Jurkat, Clone E6-1 (cell line): ENCODE measurements at places on chromosomes 16 and 17.

- no peak for DNase-seq
These were observed 30.4 kb downstream of the RPH3AL start for GRCh38 chr17:322006-322780.

DNA sequence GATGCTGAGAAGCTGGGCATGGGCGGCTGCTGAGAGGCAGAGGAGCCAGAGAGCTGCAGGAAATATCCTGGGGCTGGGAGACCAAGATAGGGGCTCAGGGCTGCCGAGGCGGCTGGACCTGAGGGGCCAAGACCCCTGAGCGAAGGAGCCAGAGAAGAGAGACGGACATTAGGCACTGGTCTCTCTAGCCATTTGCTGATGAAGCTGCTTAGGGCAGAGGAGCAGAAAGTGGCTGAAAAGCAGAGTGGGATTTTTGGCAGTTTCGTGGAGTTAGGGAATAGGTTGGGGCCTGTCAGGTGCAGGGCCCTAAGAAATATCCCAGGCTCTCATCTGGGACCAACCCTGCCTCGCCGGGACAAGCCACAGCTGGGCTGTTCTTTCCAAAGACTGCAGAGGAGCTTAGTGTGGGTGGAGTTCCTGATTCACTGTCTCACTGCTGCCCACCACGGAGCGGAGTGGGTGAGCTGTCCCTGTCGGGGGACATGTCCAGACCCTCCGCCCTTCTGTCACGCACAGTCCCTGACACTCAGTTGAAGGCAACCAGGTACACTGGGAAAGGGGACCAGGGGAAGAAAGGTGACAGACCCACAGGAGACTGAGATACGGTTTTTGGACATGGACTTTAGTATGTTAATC, 11.3 kb upstream of the DNASE1 start:
- no peak for DNase-seq

- DNase-seq, result no peak
These were observed 33.8 kb downstream of the MARCHF10 start for GRCh38 chr17:62774338-62774737.

GRCh38 chr16:68445458-68445857, 2.9 kb downstream of the SMPD3 start:
- DNase-seq, result peak; percentile 52

DNA sequence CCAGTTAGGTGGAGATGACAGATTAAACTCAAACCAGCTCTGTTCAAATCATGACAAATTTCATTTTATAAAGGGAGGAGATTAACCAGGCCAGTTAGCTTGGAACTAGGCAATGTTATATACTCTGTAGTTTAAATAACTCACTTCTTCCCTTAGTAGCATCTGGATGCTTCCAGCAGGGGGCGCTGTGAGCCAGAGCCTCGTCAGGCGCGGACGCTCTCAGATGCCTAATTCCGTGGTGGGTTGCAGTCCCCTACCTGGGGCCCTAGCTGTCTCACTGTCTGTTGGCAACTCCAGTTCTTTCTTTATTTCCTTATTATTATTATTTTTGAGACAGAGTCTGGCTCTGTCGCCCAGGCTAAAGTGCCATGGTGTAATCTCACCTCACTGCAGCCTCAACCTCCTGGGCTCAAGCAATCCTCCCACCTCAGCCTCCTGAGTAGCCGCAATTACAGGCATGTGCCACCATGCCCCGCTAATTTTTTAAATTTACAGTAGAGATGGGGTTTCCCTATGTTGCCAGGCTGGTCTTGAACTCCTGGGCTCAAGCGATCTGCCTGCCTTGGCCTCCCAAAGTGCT, 17.3 kb upstream of the WFDC1 start:
- peak; percentile 50 for DNase-seq

DNA sequence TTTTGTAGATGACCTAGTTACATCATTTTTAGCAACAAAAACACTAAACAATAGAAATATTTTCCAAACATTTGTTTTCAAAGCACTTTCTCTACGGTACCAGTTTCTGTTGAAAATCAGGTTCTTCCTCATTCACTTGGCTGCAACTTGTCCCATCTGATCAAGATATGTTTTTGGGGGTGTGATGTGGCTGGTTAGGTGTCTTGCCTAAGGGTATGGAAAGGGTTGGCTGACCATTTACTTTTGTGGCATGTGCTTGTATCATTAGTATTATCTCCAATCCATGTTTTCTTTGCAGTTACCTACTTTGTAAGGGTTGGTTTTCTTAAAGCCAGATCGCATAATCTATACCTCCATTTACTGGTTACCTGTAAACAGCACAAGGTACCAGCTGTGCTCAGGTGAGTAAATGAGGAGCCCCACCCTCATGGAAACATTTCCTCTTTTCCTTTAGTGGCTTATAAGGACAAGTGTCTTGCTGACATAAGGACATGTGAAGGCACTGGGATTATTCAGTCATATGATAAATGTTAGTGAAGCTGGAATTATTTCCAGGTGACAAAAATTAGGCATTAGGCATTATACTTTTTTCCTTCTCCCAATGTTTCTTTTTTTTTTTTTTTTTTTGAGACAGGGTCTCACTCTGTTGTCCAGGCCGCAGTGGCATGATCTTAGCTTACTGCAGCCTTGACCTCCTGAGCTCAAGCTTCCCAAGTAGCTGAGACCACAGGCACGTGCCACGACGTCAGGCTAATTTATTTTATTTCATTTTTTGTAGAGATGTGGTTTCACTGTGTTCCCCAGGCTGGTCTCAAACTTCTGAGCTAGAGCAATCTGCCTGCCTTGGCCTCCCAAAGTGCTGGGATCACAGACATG, 162.0 kb downstream of the CCDC182 start:
- DNase-seq, result no peak

GRCh38 chr17:43745541-43745940, 13.1 kb downstream of the SOST start:
- DNase-seq, result no peak

DNA sequence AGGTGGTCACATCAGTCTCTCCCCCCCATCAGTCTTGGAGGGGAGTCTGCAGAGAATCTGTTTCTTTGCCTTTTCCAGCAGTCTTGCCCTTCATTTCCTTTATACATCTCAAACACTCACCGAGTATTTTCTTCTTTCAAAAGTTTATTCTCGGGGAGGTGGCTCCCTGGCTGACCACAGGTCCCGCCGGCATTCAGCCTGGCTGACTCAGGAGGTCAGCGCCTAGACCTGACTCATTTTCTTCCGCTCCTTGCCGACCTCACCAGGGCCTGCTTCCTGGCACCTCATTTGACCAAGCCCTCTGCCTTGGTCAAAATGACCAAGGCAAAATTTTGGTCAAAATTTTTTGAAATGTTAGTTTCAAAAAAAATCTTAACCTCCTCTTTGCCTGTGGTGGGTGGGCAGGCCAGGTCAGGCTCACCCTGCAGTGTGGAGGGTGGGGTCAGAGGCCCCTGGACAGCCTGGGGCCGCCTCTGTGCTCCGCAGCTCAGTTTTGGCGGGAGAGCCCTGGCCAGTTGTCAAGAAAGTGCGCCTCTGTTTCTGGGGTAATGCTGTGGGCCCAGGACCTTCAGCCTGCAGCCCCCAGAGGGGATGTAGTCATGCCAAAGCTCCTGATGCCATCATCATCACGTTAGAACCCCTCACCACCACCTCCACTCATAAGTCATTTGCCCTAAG, 165.6 kb downstream of the SPECC1 start:
- DNase-seq, result no peak

DNA sequence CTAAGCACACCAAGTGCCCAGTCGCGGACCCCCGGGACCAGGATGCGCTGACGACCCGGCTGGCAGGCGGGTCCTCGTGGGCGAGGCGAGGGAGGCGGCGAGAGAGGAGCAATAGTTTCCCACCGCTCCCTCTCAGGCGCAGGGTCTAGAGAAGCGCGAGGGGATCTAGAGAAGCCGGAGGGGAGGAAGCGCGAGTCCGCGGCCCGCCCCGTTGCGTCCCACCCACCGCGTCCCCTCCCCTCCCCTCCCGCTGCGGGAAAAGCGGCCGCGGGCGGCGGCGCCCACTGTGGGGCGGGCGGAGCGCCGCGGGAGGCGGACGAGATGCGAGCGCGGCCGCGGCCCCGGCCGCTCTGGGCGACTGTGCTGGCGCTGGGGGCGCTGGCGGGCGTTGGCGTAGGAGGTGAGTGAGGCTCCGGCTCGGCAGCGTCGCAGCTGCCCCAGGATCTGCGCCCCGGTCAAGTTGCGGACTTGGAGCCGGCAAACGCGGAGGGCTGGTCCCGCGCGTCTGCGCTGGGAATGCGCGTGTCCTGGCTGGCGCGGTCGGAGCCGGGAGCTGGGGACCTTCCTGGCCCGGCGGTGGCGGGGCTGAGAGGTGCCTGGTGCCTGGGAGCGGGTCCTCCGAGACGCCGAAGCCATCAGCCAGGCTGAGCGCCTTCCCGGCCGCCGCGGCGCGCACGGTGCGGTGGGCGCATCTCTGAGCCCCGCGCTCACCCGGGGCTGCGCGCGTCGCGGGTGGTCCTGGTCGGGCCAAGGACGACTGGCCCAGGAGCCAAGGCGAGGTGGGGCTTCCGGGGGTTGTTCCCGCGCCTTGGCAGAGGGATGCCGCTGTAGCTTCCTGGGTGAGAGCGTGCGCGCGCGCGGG, at the start of gene ITGB3:
Gene ITGB3, plus strand, starts transcription at position 287 of the 862 bp plus-strand sequence. Its CDS starts 35 bp downstream, at position 322.
- DNase-seq, result peak; percentile 37

DNA sequence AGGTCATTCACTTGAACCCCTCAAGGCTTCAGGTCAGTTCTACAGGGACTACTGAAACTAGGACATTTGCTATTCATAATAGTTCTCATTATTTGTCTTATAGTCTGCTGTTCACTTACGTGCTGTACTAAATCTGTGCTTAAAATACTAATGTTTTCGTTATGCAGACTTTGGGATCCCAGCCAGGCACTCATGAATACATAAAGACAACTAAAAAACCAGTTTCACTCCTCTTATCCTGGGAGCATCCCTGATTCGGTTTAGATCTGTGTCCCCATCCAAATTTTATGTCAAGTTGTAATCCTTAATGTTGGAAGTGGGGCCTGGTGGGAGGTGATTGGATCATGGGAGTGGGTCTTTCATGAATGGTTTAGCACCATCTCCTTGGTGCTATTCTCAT, 1291.8 kb downstream of the CDH11 start:
- no peak for DNase-seq

GRCh38 chr17:73838815-73839214, 194.6 kb upstream of the SDK2 start:
- no peak for DNase-seq

GRCh38 chr16:78551487-78552085, 452.1 kb downstream of the WWOX start:
- DNase-seq, result peak; percentile 45

GRCh38 chr17:75645889-75646637, 12.8 kb downstream of the SMIM5 start:
- DNase-seq, result peak; percentile 10

GRCh38 chr16:69820926-69821541, 58.9 kb downstream of the WWP2 start:
- DNase-seq, result no peak

- DNase-seq, result no peak
These were observed 143.1 kb upstream of the SDK2 start for GRCh38 chr17:73787076-73788059.

GRCh38 chr16:74447578-74447977, 26.3 kb upstream of the CLEC18B start:
- DNase-seq, result no peak

DNA sequence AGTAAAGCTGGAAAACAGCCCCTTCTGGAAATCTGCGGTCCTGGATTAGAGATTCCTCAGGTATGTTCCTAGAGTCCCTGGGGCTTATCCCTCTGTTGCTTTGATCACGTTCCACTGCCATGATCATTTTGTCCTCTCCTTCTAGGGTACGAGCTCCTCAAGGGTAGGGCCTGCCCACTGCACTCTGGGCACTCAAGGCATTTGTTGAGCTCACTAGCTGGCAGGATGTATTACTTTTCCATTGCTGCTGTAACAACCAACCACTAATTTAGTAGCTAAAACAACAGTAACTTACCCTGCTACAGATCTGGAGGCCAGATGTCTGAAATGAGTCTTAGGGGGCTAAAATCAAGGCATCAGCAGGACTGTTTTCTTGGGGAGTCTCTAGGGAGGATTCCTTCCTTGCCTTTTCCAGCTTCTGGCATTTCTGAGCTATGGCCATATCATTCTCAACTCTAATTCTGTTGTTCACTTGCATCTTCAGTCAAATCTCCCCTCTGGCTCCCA, 65.7 kb downstream of the ARSG start:
- DNase-seq, result no peak

DNA sequence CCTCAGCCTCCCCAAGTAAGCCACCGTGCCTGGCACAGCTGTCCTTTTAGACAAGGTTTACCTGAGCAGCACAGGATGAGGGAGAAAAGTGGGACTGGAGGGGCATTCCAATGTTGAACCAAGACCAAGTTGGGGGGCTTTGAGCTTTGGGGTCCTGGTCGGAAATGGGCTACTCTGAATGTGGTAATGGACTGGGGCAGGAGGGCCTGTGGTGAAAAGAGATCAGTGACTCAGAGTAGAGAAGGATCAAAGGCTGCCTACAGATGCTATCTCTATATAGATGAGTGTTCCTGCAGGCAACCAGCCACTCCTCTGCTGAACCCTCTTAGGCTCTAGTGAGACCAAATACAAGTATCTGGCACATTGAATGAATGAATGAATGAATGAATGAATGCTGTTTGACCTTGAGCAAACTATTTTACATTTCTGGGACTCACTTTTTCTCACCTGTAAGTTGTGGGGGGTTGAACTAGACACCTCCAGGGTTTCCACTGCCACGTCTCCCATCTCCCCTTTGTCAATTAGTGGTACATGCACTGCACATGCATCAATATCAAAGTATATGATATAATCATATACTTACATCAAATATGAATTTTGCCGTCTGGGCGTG, 26.3 kb upstream of the ETV4 start:
- no peak for DNase-seq

DNA sequence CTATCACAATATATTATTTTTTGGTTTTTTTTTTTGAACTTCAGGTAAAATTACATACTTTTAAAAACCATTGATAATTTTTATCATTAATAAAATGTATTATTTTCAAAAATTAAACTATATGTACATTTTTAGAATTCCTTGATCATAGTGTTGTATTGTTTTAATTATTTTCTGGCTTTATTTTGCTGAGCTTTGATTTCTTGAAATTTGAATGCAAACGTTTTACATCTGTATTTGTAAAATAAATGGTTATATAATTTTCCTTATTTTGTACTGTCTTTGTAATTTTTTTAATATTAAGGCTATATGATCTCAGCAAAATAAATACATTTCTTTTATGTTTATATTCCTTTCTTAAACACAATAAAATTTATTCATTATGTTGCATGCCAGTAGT, 125.6 kb downstream of the KIF2B start:
- DNase-seq, result no peak

GRCh38 chr17:78442648-78443218, 64.3 kb downstream of the PGS1 start:
- DNase-seq, result no peak

GRCh38 chr16:88953003-88953690, 23.9 kb downstream of the CBFA2T3 start:
- DNase-seq, result no peak
